ENCODE measurements at places on chromosomes 2 and 18.

- no peak for DNase-seq
Observed at GRCh38 chr2:224594840-224595239, 9.7 kb upstream of the CUL3 start.

- no peak for DNase-seq
Observed at GRCh38 chr2:45889620-45890370, 238.3 kb downstream of the PRKCE start.

DNA sequence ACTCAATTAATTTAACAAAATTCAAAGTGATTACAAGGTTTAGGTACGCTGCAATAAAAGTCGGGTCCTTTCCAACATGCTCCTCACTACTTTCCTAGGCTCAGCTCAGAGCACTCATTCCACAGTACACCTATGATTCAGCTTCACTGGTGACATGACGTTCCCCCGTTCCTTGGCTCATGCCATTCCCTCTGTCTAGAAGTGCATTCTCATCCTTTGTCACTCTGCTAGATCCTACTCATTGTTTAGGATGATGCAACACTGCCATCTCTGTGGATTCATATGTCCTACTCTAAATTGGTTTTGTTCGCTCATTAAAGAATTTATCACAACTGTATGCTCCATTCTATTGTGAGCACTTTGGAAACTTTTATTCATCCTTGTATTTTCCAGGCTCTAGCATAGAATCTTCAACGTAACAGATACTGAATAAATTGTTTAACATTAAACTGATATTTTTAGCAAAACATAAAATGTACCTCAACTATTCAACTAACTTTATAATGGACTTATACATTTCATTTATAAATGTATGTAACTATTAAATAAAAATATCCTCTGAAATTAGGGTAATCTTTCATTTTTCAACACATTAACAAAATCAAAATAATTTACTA is 78.6 kb downstream of the FAM228A start:
- no peak for DNase-seq

- no peak for DNase-seq
Observed at GRCh38 chr2:4357121-4357520, 653.7 kb downstream of the DCDC2C start.

- DNase-seq: no peak
Observed at GRCh38 chr2:192500550-192501200, 305.9 kb upstream of the TMEFF2 start.

DNA sequence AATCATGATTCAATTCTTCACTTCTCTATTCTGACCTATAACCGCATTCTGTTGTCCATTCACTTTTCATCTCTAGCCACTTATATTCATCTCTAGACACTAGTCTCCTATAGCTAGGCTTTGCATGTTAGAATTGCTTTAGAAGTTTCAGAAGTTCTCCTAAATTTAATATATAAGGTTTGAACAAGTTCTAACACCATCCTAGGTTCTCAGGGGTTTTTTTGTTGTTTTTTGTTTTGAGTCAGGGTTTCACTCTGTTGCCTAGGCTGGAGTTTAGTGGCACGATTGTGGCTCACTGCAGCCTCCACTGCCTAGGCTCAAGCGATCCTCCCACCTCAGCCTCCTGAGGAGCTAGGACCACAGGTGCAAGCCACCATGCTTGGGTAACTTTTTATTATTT is 19.9 kb downstream of the WDSUB1 start:
- DNase-seq: no peak

- DNase-seq: no peak
Observed at GRCh38 chr2:20507166-20507692, 60.4 kb downstream of the RHOB start.

- DNase-seq: no peak
Observed at GRCh38 chr2:33859811-33860461, 260.8 kb upstream of the FAM98A start.

GRCh38 chr18:79567481-79568147 is 112.0 kb upstream of the CTDP1 start:
- DNase-seq: peak; percentile 74

DNA sequence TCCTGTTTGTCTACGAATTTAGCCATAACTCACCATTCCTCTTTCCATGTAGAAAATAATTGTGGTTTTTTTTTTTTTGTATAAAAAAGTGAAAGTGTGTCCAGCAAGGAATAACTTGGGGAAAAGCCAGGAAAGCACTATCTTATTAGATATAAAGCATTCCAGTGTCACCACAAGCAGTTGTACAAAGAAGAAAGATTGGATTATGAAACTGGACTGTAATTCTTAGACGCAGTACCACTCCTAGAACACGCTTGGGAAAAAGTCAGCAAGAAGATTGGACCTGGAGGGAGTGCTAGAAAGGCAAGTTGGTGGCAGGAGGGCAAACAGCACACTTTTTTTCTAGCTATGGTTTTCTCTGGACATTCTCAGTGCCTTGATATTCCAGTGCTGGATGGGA is 186.7 kb downstream of the PARD3B start:
- no peak for DNase-seq

DNA sequence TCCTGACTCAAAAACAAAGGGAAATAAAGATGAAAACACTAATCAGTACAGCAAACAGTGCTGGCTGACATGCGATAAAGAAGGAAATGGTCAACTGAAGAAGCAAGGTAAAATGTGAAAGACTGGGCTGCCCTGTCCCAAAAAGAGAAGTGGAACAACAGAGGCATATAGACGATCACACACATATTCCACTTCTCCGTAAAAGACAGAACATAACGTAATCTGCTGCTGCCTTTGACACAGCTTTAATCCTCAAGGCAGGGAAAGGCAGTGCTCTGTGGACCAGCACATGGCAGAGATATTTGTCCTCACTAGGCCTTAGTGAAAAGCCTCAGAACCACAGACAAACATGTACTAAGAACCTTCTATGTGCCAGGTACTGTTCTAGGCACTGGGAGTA is 24.3 kb upstream of the REL start:
- no peak for DNase-seq

- DNase-seq: no peak
Observed at GRCh38 chr2:38533180-38533579, 69.5 kb downstream of the HNRNPLL start.

GRCh38 chr2:236894791-236895190 is 190.9 kb upstream of the COPS8 start:
- DNase-seq: no peak

DNA sequence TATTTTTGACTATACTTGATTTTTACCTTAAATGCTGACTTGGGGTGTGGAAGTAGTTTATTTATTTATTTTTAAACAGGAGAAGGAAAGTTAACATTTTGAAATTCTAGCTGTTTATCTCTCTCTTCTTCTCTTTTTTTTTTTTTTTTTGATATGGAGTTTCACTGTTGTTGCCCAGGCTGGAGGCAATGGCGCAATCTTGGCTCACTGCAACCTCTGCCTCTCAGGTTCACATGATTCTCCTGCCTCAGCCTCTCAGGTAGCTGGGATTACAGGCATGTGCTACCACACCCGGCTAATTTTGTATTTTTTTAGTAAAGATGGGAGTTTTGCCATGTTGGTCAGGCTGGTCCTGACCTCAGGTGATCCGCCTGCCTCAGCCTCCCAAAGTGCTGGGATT is 11.1 kb downstream of the WDR43 start:
- DNase-seq: no peak
